EL (cell line): ENCODE measurements at places on chromosomes 13 and 19.

- no peak for DNase-seq
Observed at GRCh38 chr13:98706446-98707110, 45.9 kb downstream of the SLC15A1 start.

DNA sequence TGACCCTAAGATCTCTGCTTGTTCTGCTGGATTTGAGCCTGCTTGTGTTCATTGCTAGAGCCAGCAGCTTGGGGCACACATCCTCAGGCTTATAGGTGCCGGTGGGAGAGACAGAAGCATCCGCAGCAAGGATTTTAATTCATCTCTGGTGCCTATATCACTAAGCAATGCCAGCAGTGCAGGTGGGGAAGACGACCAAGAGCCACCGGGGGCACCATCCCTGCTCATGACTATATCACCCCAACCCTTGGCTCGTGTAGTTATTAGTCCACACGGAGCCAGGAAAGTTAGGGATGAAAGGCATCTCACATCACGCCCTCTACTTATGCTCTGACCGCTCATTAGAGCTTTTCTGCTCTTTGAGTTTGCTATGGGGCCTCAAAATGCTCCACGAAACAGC, 298.2 kb downstream of the DCLK1 start:
- DNase-seq, result no peak

- no peak for DNase-seq
Observed at GRCh38 chr13:41976476-41976875, 15.6 kb upstream of the VWA8 start.

DNA sequence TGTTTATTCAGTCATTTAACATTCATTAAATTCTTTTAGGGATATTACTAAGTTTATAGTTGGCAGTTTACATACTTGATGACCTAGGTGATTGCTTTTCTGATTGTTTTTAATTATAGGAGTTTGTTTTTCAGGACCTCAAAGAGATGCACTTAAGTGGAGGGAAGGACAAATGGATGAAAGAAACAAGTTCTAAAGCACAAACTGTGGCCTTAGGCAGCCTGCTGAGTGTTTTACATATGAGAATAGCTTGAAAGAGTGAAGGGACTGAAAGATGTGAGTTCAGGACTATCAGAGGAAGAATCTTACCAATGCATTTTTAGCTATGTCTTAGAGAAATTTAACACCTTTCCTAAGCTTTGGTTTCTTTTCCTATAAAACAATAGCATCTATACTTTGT, 402.6 kb downstream of the KLF12 start:
- no peak for DNase-seq

GRCh38 chr13:42047561-42048341, 697 bp upstream of the DGKH start:
- DNase-seq, result peak; percentile 78

- DNase-seq, result peak; percentile 63
Observed at GRCh38 chr19:34254046-34254697, at the start of gene GARRE1. TSS of gene GARRE1 (plus strand) at chr19:34254554. CDS start at chr19:34300474, 45,920 bp downstream.

- DNase-seq, result no peak
Observed at GRCh38 chr13:69585656-69586055, 522.0 kb upstream of the ATXN8OS start.

DNA sequence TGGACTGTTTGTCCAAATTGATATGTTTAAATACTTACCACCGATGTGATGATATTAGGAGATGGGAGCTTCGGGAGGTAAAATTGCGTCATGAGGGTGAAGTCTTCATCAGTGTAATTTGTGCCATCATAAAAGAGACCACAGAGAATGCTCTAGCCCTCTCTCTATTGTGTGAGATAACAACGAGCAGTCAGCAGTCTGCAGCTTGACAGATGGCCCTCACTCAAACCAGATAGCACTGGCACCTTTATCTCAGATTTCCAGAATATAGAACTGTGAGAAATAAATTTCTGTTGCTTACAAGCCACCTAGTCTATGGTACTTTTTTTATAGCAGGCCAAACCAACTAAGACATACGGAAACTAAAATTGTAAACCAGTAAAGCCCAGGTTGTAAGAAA, 1718.9 kb upstream of the MIR17HG start:
- no peak for DNase-seq

GRCh38 chr13:41401366-41401765, 56.0 kb upstream of the RGCC start:
- no peak for DNase-seq

DNA sequence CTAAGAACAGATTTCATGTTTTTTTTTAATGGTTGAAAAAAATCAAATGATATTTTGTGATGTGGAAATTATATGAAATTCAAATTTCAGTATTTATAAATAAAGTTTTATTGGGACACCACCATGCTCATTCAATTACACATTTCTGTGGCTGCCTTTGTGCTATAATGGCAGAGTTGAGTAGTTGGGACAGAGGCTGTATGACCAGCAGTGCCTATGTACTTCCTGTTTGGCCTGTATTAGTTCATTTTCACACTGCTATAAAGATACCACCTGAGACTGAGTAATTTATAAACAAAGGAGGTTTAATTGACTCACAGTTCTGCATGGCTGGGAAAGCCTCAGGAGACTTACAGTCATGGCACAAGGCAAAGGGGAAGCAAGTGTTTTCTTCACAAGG, 33.6 kb downstream of the AKAP11 start:
- DNase-seq, result no peak

- DNase-seq, result no peak
Observed at GRCh38 chr13:42865768-42866102, 84.4 kb downstream of the FAM216B start.

DNA sequence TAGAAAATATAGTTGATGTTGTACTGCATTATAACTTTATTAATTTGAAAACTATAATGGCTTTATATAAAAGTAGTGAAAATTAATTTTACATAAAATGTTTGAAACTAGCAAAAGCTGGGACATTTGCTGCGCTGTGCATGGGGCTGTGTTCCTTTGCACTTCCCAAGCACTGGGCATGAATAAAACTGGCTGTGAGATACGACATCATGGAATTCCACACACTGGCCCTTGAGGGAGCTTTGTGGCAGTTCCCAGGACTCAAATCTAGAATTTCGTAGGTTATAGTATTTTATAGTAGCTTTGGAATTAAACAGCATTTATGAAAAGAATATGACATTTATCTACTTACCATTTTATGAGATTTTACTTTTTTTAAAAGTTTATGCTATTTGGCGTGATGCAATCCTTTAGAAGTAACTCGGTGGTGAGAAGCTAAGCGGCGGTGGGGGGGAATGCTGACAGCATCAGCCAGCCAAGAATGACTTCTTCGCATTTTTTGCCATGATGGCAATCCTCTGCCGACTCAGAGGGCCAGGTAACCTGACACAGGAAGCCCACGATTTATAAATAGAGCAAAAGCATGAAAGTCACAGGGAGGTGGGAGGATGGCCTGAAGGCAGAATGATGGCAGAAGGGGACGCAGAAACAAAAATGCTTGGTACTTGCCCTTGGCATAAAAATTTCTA, 553.5 kb downstream of the MYO16 start:
- DNase-seq, result no peak

DNA sequence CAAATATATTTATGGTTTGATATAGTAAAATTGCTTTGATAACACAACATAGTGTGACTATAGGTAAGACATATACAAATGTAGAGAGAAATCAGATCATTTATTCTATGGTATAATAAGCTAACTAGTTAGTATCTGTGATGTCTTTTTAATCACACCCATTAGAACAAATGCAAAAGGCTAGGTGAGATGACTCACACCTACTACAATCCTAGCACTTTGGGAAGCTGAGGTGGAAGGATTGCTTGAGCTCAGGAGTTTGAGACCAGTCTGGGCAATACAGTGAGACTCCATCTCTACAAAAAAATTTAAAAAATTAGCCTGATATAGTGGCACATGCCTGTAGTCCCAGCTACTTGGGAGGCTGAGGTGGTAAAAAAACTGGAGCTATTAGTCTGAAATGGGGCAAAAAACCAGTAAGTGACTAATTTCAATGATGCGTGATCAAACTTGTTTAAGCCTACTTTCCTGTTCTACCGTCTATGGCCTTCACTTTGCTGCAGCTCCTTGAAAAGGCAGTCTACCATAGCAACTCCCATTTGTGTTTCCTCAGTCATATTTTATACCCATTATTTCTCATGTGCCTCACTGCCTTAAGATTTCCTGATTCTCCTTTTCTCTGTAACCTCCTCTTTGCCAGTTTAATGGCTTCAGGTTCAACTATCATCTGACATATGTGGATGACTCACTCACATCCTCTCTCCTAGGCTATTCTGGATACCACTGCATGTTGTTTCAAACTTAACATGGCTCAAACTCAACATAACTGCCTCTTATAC, 12.5 kb downstream of the ALG5 start:
- DNase-seq, result peak; percentile 50

DNA sequence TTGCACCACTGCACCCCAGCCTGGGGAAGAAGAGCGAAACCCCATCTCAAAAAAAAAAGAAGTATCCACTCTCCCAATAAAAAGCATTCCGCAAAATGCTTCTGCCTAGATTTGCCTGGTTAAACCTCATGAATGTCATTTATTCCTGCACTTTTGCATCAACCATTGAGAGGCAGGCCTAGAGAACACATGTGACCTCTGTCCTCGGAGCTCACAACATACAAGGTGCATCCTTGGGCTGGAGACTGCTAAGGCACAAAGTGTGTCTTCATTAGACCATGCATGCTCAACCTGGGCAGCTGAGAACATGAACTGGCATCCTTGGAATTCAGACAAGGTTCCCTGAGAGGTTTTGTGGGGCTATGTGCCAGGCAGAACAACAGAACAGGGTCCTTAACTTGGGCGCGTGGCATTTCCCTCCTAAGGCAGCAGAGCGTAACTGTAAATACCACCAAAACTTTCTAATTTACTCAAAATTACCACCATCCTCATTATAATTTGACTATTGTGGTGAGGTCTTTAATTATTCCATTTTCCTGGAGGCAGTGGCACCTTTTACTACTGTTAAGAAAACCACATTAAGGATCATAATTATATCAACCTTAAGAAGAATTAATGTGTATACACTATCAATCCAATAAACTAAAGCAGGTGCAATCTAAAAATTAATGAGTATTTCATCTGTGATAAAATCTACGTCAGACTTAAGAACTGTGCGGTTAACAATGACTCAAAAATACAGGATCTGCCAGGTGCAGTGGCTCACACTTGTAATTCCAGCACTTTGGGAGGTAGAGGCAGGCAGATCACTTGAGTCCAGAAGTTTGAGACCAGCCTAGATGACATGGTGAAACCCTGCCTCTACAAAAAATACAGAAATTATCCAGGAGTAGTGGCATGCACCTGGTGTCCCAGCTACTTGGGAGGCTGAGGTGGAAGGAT, 13.8 kb downstream of the RCBTB1 start:
- DNase-seq, result no peak

GRCh38 chr13:90427322-90428272, 919.9 kb upstream of the MIR17HG start:
- no peak for DNase-seq

DNA sequence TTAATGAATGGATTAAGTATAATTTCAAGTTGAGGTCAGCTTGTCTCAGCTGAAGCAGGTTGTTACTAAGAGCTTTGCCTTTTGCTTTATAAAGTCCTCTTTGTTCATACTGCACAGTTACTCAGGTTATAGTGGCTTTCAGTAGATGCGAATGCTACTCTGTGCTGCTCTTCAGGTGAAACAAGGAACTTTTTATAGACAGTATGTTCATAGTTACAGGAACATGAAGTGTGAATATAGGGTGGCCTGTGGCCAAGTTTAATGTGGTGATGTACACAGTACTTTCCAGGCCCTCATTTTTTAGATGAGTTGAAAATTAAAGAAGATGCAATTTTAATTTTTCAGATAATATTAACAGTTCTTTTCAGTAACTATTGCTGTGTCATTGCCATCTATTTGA, 20.8 kb downstream of the SUGT1 start:
- no peak for DNase-seq

- DNase-seq, result peak; percentile 19
Observed at GRCh38 chr13:74306496-74306895, 172.3 kb upstream of the KLF12 start.

- DNase-seq, result no peak
Observed at GRCh38 chr19:45218426-45218825, 26.8 kb downstream of the EXOC3L2 start.

- DNase-seq, result peak; percentile 79
Observed at GRCh38 chr13:85277748-85278147, 521.5 kb downstream of the SLITRK6 start.

DNA sequence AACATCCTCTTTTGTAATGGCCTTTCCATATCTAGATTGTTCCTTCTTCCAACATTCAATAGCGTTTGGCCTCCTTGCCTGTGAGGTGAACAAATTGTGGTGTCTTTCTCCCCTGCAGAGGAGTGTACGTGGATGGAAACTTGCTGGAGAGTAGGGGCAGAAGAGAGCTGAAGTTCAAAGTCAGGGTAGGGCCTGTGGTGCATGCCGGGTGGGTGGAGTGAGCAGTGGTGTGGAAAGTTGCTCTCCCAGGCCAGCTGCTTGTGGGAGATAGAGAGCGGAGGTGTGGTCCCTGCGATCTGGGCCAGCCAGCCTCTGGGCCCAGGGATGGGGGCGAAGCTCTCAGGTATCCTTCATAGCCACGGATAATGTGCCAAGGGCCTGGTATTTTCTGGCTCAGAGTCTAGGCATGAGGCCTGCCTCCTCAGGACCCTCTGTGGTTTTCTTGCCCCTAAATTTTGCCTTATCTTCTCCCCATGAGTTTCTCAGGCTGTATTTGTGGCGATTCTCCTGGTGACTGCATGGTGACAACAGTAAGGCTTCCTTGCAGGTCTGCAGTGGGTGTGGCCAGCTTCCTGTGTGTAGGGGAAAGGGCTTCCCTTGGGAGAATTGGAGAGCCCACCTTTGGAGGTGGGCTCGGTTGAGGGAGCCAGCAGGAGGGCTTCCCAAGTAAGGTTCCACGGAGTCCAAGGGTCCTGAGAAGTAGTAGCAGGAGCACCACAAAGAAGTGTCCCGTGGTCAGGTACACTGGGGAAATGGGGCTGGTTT, 6.7 kb downstream of the RGCC start:
- no peak for DNase-seq

GRCh38 chr13:75861786-75862185, 225.7 kb downstream of the LMO7 start:
- peak; percentile 21 for DNase-seq

DNA sequence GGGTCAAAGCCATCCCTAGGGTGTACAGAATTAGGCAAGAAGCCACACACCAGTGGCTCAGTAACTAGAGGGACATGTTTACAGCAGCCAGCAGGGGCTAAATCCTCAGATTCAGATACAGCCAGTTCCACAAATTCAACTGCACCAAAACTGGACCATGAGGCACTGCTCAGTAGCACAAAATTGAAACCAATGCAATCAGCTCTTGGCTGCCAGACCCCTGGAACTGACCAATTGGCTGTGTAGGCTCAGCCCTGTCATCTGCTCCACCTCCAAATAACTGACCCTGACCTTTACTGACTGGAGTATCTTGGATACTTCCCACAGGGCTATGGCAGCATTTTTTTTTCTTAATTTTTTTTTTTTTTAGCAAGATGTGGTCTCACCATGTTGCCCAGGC, 226.5 kb downstream of the FOXO1 start:
- DNase-seq, result no peak

DNA sequence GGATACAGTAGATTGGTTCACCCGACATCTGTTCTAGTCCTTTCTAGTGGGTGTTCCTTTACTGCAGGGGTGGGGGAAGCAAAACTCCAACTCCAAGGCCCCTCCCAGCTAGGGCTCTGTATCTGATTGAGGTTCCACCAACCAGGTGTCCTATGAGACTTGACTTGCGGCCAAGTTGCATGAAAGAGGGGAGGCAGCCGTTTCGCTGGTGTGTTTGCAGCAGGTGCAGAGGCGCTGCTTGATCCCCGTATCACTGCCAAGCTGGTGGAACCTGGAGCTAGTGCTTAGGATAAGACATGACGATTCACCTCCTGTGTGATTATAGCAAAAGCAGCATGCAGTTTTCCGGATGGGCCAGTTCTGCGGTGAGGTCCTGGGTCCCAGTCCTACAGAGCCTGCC, 338.2 kb downstream of the UQCRFS1 start:
- DNase-seq, result no peak
